ENCODE measurements at places on chromosomes 4 and X. TPM values are rescaled to one million over a fixed set of nuclear protein-coding genes. Genes with fewer than 3 reads are reported as not detected.
A peak's percentile ranks its signal among the peaks of the same experiment; 100 is the strongest.

Gene PNMA6A
- total RNA-seq = 3.6 TPM

Gene PAGE5
- not detected for total RNA-seq

Gene BMPR1B
- total RNA-seq = 9.3 TPM

Gene FAM47E
- 1.7 TPM for total RNA-seq

Gene CDS1
- 0.59 TPM for total RNA-seq

Gene BEX1
- 0.90 TPM for total RNA-seq

Gene USP17L12
- total RNA-seq = not detected

Gene UGT2B15
- not detected for total RNA-seq

DNA sequence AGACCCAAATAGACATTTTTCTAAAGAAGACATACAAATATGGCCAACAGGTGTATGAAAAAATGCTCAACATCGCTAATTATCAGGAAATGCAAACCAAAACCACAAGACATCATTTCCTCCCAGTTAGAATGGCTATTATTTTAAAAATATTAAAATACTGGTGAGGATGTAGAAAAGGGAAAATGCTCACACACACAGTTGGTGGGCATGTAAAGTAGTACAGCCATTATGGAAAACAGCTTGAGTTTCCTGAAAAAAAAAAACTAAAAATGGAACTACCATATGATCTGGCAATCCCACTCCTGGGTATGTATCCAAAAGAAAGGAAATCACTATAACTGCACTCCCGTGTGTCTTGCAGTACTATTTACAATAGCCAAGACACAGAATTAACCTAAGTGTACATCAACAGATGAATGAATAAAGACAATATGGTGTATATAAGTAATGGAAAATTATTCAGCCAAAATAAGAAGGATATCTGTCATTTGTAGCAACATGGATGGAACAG lies 128.9 kb upstream of the DKK2 start:
- DNase-seq = no peak

- no peak for DNase-seq
Observed at GRCh38 chr4:188992706-188993105, 853.5 kb downstream of the TRIML1 start.

- no peak for DNase-seq
Observed at GRCh38 chrX:23235051-23235450, 99.6 kb upstream of the PTCHD1 start.

DNA sequence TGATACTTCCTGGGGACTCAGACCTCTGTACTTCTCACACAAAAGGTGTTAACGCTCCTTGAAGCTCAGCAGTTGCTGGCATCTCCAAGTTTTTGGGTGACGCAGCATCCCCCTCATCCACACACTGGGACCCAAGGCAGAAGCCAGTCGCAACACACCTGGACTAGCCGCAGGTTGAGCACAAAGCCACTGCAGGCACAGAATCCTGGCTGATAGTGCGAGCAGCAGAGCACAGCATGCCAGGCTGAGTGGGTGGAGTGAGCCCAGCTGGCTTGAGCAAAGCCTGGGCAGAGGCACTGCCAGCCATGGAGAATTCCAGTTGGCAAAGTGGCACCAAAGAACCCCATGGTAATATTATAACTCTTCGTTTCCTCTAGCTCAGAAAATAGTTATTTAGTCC lies 873.2 kb upstream of the NDST4 start:
- DNase-seq = no peak

DNA sequence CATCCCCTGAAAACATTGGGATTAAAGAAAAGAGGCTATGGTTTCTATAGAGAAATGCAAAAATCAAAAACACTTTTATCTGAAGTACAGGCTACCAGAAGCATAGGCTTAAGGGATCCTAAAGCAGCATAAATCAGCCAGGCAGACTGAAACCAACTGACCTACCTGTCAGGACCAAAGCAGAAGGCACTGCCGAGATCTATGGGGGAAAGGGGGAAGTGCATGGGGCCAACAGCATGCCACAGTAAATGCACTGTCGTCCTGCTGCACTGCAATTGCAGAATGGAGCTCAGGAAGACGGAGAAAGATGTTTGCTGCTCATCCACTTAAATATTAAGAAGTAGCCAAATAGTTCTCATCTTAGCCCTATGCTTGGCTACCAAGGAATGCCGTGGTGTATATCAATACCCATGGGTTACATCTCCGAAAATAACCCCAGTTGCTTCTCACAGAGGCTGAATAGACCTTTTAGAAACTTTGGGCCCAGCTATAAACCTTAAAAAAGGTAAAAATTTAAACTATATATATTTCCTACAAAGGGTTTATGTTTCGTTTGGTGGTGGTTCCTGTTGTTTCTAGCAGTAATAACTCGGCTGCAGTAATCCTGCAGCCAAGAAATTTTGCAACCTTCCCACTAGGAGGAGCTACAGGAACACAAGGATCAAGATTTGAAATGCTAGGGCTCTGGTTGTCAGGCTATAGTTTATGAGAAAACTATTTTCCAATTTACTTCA lies 312.2 kb upstream of the DIAPH2 start:
- DNase-seq = no peak

- DNase-seq = no peak
Observed at GRCh38 chrX:28850955-28851354, 263.7 kb downstream of the IL1RAPL1 start.

DNA sequence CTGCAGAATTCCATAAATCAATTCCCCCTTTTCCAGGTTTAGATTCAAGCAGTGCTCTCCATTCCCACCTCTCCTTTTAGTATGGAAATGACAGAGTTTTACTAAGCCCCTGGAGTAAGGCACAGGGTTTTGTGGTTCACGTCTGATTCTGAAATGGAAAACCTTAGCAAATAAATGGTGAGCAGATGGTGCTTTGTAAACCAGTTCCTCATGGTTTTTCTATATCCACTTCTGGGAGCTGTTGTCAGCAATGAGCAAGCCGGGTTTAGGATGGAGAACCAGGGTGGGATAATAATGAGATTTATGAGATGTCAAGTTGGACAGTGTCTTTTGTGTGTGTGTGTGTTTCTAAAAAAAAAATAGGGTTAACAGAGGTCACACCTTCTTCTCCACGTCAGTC lies 113.8 kb upstream of the RBPJ start:
- no peak for DNase-seq

- DNase-seq = no peak
Observed at GRCh38 chr4:111748157-111748556, 397.1 kb upstream of the FAM241A start.

GRCh38 chr4:37503261-37503660 lies 182.9 kb downstream of the RELL1 start:
- DNase-seq = no peak

- no peak for DNase-seq
Observed at GRCh38 chr4:183576701-183577404, 72.0 kb downstream of the ING2 start.

DNA sequence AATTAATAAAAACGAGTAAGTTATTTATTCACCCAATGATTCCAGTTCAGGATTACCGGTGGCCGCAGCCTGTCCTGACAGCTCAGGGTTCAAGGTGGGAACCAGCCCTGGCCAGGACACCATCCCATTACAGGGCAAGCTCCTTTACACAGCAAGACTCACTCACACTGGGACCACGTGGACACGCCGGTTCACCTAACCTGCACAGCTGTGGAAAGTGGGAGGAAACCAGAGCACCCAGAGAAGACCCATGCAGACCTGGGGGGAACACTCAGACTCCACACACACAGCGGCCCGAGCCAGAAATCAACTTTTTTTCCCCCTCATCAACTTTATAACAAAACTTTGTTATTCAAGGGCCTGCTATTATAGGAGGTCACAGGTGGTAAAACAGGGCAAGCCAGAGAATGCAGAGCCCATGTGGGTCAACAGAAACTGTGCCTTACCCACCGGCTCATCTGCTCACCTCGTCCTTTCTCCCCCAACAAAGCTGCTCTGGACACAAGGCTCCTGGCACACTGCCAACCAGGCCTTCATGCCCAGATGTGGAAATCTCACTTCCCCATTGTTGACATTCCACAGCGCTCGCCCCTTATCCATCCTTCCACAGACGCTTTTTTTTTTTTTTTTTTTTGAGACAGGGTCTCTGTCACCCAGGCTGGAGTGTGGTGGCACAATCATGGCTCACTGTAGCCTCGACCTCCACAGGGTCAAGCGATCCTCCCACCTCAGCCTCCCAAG lies 8.0 kb upstream of the ODAPH start:
- peak; percentile 28 for DNase-seq

Measured in tibial nerve (tissue), 4 donors.